IPS DF 6.9 (cell line): ENCODE measurements at places on chromosomes 6 and 20.

GRCh38 chr6:108714766-108715414, 133.3 kb upstream of the ARMC2 start:
- no peak for DNase-seq

DNA sequence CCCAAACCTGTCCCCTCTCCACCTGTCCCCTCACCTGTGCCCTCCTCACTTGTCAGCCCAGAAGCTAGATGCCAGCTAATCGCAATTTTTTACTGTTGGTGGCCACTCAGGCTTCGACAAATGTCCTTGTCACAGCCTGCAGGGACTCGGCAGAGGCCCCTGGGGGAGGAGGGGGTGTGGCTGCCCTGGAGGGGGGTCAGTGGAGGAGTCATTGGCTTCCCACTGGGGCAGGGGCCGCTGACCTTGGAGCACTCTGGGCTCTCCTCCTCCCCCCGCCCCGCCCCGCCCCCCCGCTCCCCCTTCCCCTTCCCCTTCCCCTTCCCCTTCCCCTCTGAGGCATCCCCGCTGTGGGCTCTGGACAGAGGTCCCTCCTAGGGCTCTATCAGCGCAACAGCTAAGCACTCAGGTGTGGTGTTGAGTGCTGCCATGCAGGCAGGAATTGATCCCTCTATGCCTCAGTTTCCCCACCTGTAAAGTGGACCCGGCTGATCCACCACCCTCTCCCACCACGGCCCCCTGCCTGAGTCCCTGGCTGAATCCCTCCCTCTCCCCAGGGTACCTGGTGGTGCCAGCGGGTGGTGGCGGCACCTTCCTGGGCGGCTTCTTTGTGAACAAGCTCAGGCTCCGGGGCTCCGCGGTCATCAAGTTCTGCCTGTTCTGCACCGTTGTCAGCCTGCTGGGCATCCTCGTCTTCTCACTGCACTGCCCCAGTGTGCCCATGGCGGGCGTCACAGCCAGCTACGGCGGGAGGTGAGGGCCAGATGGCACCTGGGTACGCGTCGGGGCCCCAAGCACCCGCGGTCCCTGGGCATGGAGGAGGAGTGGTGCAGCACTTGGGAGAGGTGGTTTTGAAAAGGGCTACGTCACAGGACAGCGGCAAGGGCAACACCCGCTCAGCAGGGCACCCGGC, 23.8 kb downstream of the SLCO4A1 start:
- DNase-seq, result no peak

DNA sequence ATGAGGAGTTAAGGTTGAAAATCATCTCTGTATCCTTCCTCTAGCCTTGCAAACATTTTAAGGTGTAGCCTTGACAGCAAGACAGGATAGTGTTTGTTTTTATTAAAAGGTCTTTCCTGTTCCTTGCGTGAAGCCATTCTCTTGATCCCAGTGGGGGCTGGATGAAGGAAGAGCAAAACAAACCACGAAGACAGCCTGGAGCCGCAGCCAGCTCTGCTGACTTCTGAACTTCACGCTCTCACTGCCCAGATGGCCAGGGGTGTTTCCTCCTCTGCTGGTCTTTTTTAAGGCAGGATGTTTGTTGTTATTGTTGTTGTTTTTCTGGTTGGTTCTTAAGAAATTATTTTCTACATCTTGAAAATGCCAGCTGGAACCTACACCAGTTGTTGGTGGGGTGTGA, 156.4 kb downstream of the MTHFD1L start:
- no peak for DNase-seq

DNA sequence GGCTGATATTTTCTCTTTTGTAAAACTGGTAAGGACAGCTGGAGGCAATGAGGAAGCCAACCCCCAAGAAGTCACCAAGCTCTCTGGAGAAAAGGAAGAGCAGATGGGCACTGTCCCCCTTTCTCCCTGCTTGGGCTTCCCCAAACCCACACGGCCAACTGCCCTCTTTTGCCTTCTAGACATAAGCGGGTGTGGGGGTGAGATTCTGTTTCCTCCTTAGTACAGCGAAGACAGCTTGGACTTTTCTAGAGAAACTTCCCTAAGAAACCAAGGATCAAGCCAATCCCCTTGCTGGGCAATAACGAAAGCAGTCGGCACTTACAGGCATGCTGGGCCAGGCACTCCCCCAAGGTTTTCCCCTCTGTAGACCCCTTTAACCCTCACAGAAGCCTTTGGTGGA, 110.3 kb downstream of the CDC5L start:
- DNase-seq, result no peak

DNA sequence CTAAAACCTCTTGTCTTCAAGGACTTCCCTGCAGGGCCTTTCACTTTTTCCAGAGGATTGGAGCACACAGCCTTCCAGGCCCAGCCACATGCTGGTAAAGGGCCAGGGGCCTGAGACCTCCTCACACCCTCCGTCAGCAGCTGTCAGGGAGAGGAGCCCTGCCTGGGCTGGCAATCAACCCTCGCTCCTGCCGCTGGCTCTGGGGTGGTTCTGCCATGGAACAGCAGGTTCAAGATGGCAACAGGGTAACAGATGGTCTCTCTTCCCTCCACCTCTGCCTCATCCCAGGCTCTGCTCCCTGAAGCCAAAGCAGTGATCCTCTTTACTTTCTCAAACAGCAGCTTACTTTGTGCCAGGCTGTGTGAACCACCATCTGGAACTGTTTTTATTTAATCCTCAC, 23.8 kb downstream of the PCNA start:
- DNase-seq, result no peak

DNA sequence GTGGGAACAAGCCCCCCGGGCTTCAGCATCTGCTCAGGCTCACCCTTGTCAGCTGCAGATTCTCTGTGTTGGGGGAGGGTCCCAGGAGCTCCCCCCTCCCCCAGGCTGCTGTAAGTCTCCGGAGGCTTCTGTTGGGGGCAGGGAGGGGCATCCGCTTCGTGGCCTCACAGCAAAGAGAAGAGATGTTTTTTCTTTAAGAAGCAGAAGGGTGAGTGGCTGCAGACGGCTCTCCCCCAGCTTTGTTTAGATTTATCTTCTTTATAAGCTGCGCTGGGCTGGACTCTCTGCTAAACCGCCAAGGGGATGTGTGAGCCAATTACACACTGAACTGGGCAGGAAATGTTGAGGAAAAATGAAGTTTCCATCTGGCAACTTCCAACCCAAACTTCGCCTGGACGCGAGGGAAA, 48.7 kb upstream of the GATA5 start:
- DNase-seq, result no peak

- no peak for DNase-seq
These were observed 58.6 kb downstream of the FOXA2 start for GRCh38 chr20:22525821-22526220.
